ENCODE measurements at places on chromosomes 1 and 21.
A peak's percentile ranks its signal among the peaks of the same experiment; 100 is the strongest.

DNA sequence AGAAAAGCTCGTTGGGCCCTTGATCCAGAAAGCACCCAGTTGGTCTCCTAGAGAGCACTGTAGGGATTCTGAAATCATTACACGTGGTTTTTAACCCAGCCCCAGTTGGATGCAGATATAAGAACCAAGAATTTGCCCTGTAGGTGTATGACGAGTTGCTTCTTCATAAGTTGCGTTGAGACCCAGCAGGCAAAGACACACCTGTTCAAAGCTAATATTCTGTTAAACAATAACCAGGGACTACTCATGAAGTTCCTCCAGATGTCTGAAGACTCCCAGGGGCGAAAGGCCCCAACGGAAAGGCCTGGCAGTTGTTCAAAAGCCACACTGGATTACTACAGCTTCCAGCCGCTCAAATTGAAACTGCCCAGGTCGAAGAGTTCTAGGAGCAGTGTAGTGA is 88.6 kb upstream of the HNRNPU start:
- DNase-seq = no peak

DNA sequence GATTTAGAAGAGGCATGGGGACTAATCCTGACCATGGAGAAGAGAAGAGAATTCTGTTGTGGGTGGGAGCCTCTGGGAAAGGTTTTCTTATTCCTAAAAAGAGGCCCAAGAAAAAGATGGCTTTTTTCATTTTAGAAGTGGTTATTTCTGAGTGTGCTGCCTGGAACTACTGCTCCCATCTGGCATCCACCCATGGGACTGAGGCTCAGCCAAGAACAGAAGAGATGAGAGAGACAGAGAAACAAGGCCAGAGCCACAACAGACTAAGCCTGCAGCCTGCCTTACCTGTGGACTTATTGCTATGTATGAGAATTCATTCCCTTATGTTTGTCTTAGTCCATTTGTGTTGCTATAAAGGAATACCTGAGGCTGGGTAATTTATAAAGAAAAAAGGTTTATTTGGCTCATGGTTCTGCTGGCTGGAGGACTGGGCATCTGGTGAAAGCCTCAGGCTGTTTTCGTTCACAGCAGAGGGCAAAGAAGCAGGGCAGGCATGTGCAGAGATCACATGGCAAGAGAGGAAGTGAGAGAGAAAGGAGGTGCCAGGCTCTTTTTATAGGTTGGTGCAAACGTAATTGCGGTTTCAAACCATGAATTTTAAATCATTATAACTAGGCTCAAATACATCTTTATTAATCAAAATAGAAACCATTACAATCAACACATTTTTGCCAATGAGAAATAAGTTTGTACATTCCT is 57.5 kb upstream of the PRDM2 start:
- DNase-seq = no peak

- DNase-seq = peak; percentile 79
Measured at GRCh38 chr1:201536558-201536957, 2.4 kb upstream of the NAV1 start.

GRCh38 chr1:174157157-174157806 is 2.0 kb upstream of the RABGAP1L start:
- no peak for DNase-seq

DNA sequence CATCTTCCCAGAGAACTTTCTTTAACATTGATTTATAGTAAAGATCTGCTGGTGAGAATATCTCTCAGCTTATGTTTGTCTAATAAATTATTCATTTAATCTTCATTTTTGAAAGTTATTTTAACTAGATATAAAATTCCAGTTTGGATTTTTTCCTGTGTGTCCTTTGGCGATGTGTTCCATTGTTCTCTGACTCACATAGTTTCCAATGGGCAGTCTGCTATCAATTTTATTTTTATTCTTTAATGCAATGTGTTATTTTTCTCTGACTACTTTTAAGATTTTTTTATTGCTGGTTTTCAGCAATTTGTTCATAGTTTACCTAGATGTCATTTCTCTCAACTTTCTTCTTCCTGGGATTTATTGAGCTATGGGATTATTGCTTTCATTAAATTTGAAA is 325.2 kb upstream of the POGK start:
- DNase-seq = no peak

DNA sequence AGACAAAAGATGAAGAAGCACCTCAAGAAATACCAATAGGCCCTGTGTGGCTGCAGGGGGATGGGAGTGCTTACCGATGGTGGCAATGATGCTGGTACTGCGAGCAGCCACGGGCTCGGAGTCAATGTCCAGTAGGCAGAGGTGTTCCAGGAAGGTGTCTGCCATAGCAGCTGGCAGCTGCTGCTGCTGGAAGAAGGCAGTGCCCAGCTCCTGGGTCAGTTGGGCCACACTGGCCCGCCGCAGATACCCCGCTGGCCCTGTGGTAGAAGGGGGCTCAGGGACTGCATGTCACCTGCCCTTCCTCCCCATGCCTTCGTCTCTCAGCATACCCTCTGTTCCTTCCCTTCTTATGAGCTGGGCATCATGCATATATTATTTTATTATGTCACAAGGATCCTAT is 1.2 kb downstream of the PKLR start:
- no peak for DNase-seq

DNA sequence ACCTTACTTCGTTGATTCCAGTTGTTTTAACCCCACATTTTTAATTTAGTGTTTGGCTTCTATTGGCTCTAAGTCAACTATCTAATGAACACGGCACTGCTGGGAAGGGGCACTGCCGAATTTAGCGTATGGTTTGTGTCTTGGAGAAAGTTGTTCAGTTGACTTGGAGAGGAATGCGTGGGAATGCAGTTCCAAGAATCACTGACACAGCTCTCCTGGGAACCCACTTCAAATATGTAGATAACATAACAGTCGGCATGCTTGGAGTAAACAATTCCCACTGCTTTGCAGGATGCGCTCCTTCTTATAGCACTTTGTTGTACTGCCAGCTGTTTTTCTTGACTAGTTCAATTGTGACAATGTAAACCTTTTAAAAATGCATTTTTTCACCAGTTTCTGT is 104.3 kb downstream of the RYR2 start:
- no peak for DNase-seq

DNA sequence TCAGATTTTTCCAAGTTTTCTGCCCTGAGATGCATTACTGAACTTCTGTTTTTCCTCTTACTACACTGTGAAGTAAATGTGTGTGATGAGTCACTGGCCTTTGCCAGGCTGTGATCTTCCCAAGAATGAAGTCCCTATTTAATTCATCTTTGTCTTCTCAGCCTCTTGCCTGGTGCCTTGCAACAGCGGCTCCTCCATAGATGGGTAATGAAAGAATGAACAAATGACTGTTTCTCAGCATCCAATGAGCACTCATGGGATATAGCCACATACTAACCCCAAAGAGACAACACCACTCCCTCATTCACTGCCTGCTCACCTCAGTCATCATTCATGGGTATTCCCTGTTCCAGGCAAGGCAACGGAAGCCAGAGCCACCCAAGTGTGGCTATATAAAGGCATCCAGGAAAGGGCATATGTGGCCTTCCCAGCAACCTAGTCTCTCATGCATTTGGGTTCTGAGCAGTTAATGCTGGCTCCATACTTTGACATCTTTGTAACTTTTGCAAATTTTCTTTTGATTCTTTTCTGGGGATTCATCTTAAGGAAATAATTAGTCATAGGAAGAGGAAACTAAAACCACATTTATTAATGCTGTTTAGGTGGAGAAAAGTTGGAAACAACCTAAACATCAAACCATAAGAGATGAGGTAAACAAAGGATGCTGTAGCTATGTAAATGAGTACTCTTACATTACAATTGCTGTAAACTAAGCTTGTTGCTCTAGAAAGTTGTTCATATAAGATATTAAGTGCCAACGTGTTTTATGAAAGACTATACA is 71.9 kb downstream of the HIVEP3 start:
- no peak for DNase-seq

DNA sequence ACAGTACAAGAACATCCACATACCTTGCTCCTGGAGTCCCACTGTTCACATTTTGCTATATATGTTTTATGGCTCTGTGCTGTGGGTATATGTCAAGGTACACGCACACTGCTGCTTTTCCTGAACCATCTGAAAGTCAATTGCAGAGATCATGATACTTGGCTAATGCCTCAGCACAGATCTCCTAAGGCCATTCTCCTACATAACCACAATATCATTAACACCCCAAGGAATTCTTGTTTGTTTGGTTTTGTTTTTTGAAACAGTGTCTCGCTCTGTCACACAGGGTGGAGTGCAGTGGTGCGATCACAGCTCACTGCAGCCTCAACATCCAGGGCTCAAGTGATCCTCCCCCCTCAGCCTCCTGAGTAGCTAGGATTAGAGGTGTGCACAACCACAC is 16.0 kb downstream of the CTNNBIP1 start:
- DNase-seq = no peak

- DNase-seq = no peak
Measured at GRCh38 chr1:117686907-117687306, 81.1 kb downstream of the TENT5C start.

DNA sequence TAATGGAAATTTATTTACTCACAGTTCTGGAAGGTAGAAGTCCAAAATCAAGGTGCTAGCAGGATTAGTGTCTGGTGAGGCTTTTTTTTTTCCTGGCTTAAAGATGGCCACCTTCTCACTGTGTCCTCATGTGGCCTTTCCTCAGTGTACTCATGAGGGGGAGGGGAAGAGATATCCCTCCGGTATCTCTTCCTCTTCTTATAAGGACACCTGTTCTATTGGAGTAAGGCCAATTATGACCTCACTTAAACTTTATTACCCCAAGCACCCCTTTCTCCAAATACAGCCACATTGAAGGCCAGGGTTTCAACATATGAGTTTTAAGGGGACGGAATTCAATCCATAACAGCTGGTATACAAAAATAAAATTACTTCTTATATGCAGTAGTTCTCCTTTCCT is 203.7 kb upstream of the C1orf87 start:
- DNase-seq = no peak

GRCh38 chr1:38125837-38126520 is 79.4 kb upstream of the POU3F1 start:
- DNase-seq = no peak

GRCh38 chr1:200279810-200280411 is 129.9 kb downstream of the ZNF281 start:
- DNase-seq = peak; percentile 39

GRCh38 chr1:202187041-202187671 is 6.4 kb upstream of the LGR6 start:
- no peak for DNase-seq

GRCh38 chr21:43298546-43299440 is 128.1 kb downstream of the SIK1 start:
- no peak for DNase-seq

- DNase-seq = no peak
Measured at GRCh38 chr1:172845865-172846264, 187.0 kb downstream of the FASLG start.

- no peak for DNase-seq
Measured at GRCh38 chr1:216580538-216581057, 142.6 kb downstream of the ESRRG start.

DNA sequence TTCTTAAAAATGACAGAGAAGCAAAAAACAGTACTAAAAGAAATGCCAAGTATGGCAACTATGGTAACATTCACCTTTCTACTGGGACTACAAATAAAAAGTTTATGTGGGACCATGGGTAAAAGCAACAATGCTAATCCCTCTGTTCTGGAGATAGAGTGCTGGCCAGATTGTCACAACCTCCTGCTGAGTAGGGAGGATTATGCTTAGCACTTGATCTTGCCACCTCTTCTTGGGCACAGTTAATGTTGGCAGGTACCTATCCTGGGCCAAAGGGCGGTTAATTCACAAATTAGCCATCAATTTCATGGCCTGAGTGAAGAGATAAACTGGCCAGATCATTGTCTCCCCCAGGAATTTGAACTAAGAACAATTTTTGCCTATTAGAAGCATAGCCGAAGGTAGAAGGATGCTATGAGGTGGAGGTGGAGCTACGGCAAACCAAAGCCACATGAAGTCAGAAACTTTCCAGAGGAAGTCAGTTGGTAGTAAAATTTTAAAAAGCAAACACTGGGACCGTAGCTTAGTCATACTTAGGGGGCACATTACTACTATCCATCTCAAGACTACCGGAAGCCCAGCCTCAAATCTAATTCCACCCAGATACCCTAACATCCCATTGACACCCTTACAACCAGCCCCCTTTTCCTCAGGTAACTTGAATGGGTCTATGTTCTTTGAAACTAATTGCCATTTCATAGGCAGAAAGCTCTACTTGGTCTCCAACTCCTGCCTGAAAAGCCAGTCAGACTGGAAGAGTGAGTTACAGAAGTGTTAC is 2.7 kb downstream of the SCYL3 start:
- no peak for DNase-seq

GRCh38 chr1:179785031-179785431 is 41.9 kb downstream of the FAM163A start:
- DNase-seq = no peak

DNA sequence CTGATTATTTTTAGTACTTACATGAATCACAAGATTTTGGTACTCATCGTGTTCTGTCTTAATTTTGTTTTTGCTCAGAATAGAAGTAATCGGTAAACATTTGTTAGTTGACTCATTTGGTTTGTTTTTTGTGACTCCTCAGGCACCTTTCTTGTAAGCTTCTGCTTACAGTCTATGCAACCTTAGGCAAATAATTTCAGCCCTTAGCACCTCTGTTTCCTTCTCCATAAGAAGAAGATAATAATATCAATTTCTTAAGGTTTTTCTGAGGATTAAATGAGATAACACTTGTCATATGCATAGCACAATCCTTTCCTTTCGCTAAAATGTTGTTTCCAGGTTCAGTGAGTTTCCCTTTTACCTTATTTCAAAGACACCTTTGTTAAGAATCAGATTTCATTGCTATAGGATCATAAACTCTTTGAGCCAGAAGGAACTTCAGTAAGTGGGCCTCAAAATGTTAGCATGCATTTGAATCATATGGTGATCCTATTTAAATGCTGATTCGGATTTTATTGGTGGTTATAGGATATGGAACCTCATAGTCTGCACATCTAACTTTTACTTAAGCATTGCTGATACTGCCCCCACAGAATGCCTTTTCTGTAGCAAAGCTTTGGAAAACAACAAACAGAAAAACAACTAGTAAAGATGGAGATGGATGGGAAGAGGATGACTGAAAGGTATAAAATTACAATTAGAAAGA is 272.7 kb upstream of the CACYBP start:
- DNase-seq = no peak

DNA sequence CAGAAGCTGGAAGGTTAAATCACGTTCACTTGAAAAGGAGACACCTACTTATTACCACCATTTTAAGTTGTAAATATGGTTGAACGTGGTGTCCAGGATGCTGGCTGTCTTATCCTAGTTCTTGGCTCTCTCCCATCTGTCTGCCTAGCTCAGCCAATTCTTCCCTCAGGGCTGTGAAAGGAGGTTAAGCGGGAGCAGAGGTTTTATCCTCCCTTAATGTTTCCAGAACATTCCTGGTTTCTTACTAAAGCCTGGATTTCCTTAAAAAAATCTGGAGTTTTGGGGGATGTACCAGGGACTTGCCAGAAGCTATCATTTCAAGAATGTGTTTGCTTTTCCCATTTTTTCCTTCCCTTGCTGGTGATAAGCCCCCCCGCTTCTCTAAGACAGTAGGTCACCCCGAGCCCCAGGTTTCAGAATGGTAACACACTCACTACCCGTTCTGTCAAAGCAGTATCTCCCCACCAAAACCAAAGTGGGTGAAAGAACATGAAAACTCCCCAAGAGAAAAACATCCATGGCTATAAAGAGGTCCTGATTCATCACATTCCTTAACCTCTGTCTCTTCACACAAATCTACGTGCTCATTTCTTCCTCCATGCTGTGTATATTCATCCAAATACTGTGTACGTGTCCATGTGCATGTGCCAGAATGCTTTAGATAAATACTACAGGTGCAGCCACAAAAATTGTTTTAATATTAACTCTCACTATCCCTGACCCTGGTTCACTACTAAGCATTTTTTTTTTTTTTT is 114.7 kb downstream of the MAP3K21 start:
- DNase-seq = no peak
